ENCODE measurements at places on chromosomes 5 and 9.

DNA sequence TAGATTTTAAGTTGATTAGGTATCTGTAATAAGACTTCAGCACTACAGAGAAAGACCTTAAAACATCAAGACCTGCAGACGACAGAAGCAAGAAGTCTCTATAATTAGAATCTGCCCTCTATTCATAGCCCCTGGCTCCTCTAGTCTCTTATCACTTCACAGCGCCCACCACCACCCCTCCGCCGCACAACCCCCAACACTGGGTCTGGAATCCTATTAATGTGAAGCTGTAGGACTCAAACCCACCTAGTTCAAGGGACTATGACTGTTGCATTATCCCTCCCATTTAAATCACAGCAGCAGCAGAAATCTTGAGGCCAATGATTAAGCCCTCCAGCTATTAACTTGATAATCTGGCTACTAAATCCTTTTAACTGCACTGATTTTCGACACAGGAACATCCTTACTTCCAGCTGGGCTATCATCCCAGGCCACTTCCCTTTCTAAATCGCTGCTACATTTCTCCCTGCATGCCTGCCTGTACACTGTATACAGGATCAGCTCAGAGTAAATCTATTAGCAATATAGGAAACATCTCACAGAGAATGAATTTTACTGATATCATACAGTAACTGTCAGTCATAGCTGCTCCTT, 159.5 kb upstream of the GRAMD2B start:
- DNase-seq: no peak

GRCh38 chr9:129834489-129835127, 467 bp downstream of the C9orf78 start:
- no peak for DNase-seq

GRCh38 chr5:139960723-139961383, 82.2 kb downstream of the NRG2 start:
- DNase-seq: no peak

DNA sequence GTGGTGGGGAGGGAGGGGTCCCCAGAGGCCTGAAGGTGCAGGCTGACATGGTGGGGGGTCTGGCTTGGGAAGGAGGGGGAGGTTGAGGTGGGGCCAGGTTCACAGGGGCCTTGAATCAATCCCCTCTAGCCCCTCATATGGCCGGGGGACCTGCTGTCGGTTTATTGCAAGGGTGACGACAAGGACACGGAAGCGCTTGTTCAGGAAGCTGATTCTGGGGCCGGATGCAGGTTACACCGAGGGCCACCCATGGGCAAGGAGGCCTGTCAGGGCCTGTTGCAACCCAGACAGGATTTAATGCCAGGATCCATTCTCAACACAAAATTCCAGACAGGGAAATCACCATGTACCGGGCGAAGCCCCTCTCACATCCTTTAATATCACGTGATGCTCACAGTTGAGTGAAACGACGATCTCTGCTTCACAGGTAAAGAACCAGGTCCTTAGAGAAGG, 41.6 kb upstream of the SYNPO start:
- DNase-seq: no peak

- no peak for DNase-seq
Measured at GRCh38 chr9:76697554-76697953, 66.7 kb upstream of the PCA3 start.

- DNase-seq: peak; percentile 21
Measured at GRCh38 chr9:4433379-4433778, 56.9 kb upstream of the SLC1A1 start.

GRCh38 chr5:138694146-138694545, 59.1 kb upstream of the CTNNA1 start:
- DNase-seq: no peak

DNA sequence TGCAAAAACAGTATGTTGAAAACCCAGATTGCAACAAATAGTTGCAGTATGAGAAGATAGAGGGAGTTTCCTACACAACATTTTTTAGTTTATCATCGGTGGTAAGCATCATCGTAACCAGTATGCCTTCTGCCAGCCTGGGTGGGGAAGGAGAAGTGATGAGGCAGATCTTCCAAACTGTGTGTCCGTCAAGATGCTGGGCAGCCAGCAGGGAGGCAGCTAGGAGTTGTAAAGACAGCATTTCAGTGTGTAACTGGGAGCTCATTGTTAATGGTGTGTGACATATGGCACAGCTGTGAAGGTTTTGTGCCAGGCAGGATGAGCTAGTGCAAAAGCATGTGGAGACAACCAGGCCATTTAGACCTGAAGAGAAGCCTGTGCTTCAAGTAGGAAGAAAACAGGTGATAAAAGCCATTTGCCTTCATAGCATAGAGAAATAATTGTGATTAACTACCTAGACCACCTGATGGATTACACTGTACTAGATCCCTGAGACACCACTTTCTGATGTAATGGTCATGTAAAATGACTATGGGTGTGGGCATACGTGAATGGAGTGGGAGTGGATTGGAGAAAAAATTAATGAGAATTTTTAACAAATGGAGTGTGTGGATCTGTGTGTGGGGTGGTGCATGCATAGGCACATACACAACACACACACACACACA, 347.0 kb upstream of the ADAMTSL1 start:
- no peak for DNase-seq

DNA sequence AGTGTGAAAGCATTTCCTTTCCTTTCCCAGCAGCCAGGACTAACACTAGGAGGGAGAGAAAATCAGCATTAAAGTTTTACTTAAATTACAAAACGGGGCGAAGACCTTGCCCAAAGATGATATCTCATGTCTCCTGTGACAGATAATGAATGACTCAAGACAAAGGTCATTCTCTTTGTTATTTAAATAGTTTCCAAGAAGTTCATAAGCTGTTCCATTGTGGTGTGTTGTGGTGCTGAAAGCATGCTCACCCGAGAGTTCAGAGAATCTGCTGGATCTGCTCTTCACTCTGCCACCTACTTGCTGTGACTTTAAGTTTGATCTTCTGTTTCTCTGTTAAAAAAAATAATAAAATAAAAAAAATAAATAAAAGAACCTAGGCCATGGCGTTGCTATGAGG, 265.9 kb upstream of the NR4A3 start:
- no peak for DNase-seq

DNA sequence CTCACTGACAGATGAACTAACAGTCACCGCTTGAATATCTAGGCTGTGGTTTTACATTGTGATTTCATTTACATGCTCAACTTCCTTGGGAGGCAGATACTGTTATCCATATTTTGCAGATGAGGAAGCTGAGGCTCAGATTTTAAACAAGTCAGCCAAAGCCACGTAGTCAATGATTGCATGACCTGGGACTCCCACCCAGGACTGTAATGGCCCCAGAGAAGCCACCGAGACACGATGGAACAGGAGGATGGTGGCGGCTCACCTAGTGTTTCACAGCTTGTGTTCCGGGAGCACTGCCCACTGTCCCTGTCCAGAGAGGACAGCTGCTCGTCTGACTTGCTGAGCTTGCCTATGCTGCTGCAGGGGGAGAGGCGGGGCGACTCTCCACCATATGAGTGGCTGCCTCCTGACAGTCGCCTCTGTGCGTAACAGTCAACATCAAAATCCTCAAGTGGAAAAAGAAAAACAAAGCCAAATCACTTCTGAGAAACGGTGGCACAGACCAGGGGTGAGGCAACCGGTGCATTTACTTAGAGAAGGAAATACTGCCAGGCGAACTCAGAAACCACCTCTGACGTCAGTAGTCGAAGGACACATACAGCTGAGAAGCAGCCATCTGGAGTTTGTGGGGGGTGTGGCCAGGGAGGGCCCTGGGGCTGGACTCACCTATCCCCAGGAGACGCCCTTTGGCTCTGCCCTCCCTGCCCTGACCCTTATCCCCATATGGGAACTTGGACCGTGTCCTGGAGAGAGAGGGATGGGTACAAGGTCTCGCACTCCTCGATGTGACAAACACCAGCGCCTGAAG, 82.5 kb downstream of the PRRT1B start:
- DNase-seq: no peak

DNA sequence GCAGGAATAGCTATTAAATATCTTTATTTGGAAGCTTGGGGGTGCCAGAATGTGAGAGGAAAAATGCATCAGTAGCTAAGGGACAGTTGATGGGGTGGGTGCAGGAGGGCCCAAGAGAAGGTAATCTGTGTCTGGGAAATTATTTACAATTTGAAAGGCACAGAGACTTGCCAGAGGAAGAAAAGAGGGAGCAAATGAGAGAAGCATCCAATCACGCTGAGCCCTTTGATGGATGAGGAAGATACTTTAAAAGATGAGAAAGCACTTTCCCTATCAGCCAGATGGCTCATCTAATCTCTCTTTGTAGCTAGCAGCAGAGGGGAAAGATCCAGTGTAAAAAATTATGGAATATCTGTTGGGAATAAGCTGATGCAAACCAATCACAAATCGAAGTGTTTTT, 57.0 kb upstream of the ABCA1 start:
- no peak for DNase-seq

- no peak for DNase-seq
Measured at GRCh38 chr5:95358848-95359247, 32.3 kb upstream of the FAM81B start.

- no peak for DNase-seq
Measured at GRCh38 chr5:122354293-122354692, 42.3 kb downstream of the SNCAIP start.

GRCh38 chr9:116904165-116904564, 217.1 kb downstream of the TRIM32 start:
- no peak for DNase-seq

DNA sequence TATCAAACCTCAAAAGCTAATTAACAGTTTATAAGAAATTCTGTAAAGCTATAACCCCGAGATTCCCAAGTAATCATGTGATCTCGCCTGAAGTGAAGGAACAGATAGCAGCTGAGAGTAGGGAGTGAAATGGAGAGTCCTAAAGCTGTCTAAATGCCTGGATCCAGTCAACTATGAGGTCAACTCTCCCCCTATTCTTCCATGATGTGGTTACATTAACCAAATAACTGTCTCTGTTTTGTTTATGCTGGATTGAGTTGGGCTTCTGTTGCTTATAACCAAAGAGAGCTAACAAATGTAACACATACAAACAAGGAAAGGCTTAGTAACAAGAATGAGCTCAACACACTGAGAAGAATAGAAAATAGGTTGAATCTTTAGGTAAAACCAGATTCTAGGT, 41.6 kb downstream of the GKAP1 start:
- no peak for DNase-seq

DNA sequence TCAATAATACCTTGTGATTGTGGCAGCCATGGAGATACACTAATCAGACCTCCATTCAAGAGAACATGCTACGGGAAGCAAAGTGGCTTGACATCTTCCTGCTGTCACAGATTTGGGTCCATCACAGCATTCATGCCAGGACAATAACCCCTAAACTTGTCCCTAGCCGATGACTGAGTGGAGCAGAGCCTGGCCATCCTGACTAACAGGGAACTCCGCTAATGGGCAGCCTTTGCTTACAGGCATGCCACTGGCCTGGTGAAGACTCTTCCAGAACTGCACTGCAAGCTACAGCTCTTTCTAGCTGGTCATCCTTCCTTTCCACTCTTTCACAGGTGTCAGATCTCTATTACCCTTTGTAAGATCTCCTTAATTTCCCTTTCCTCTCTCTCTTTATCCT, 16.0 kb downstream of the FAM174A start:
- no peak for DNase-seq

GRCh38 chr9:71801826-71802225, 33.5 kb upstream of the CEMIP2 start:
- no peak for DNase-seq

GRCh38 chr5:95007921-95008597, 276.8 kb downstream of the MCTP1 start:
- no peak for DNase-seq
